ENCODE measurements at places on chromosomes 1 and 21.
A peak's percentile ranks its signal among the peaks of the same experiment; 100 is the strongest.

DNA sequence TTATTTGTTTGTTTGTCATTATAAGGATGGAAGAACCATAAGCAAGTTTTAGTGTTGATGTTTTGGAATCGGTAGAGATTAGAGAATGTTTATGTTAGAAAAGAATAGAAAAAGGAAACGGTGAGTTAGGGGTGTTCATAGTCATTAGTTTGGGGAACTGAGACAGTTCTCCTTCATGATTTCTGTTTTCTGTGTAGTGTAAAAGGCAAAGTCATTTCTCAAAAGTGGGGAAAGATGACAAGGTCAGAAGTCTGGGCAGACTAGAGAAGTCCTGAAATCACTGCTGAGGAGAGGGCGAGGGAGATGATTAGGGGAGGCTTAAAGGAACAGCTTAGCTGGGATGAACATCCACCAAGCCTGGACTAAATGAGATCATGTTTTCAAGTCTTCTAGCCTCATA is 498.9 kb downstream of the TTLL7 start:
- no peak for DNase-seq

- peak; percentile 83 for DNase-seq
Measured at GRCh38 chr1:2233997-2234761, 6.1 kb downstream of the SKI start.

- DNase-seq, result peak; percentile 36
Measured at GRCh38 chr1:78491451-78492071, 787 bp downstream of the PTGFR start.

- no peak for DNase-seq
Measured at GRCh38 chr1:18407166-18408045, 73.3 kb upstream of the KLHDC7A start.

- no peak for DNase-seq
Measured at GRCh38 chr21:44897326-44898010, 23.2 kb downstream of the ITGB2 start.

DNA sequence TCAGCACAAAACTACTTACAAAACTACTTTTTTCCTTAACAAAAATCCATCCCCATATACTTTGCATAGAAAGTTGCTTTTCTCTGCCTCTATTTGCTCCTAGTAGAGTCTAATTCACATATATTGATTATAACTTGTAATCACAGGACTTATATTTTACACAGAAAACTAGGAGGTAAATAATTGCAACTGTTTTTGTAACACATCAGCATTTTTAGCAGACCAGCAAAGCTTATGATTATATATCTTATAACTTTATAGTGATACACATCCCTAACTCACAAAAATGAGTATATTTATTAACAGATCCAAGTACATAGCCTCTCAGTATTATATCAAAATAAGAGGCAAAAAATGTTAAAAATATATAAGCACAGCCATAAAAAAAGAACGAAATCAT is 17.3 kb upstream of the SLC35A3 start:
- DNase-seq, result no peak

- peak; percentile 28 for DNase-seq
Measured at GRCh38 chr1:180505732-180506335, 3.5 kb upstream of the ACBD6 start.

- peak; percentile 83 for DNase-seq
Measured at GRCh38 chr1:226061841-226062557, 517 bp upstream of the H3-3A start.

DNA sequence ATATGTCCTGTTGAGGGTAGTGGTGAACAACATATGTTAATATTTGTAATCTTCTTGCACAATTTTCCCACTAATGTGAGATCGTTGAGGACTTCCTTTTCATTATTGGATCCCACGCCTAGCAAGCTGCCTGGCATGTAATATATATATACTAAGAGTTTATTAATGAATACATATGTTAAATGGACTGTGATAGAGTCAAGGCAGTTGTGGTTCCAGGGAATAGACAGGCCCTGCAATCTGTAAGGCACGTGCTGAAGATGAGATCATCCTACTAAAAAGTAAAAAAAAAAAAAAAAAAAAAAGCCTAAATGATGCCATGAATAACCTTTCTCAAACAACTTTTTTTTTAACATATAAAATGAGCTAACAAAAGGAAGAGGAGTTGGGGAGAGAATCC is 28.9 kb downstream of the PLPPR5 start:
- DNase-seq, result no peak

DNA sequence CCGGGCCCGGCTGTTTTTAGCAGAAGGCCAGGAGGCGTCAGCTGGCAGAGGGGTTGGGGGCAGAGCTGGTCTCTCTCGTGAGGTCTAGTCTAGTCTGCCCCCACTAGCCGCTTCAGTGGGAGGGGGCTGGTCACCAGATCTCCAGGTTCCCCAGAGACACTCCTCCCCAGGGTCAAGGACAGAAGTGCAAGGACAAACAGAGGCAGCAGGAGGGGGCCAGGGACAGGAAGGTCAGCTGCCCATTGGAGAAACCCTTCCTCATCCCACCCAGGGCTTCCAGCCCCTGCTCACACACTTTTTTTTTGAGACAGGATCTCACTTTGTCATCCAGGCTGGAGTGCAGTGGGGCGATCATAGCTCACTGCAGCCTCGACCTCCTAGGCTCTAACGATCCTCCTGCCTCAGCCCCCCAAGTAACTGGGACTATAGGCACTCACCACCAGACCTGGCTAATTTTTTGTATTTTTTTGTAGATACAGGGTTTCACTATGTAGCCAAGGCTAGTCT is 10.0 kb downstream of the FAM229A start:
- DNase-seq, result no peak

DNA sequence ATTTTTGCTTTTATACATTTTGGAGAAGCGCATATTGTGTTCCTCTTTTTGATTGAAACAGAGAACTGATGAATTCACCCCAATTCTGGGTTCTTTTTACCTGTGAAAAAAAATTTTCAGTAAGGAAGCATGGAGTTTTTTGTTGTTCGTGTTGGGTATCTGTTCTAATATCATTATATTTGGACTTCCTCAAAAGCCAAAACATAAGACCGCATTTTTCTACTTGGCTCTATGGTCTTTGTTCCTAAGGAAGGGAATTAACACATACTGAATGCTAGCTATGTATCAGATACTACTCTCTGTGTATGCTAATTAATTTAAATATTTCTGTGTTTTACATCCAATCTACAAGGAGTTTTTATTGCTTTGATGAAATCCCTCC is 12.9 kb downstream of the EPB41 start:
- DNase-seq, result no peak

- no peak for DNase-seq
Measured at GRCh38 chr1:56416495-56416894, 162.9 kb downstream of the PLPP3 start.

- no peak for DNase-seq
Measured at GRCh38 chr1:204697893-204698292, 12.4 kb upstream of the LRRN2 start.

GRCh38 chr1:54497338-54497737 is 50.7 kb upstream of the ACOT11 start:
- no peak for DNase-seq

- DNase-seq, result no peak
Measured at GRCh38 chr1:119040906-119041305, 52.8 kb upstream of the TBX15 start.

- no peak for DNase-seq
Measured at GRCh38 chr21:28227881-28228635, 764.6 kb downstream of the LTN1 start.

DNA sequence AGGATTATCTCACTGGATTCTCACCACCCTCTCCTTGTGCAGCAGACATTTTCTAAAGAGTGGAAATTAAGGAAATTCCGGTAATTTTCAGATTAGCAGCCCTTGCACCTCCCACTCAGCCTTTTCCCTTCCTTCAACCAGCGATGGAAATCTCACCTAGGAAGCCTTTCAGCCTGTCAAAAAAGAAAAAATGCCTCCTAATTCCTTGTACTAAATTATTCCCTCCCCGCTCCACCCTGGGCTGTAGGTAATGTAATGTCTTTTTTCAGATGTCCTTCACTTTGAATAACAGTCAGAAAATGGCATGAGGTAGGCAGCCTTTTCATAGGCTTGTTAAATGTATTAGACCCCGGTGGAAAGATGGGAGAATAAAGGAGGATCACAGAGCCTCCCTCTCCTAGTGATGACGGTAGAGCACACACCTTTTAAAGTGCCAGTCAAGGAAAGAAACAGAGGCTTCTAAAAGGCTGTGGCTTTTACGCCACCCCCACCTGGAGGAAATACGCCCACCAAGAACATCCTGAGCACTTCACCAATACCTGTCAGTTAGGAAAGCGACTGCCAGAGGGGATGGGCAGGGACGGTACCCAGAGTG is 62.8 kb upstream of the NEK2 start:
- DNase-seq, result no peak

- DNase-seq, result peak; percentile 43
Measured at GRCh38 chr1:35851132-35851869, 31.7 kb upstream of the AGO1 start.

- no peak for DNase-seq
Measured at GRCh38 chr1:53324728-53325297, 3.1 kb downstream of the LRP8 start.

GRCh38 chr1:167262836-167263235 is 42.1 kb downstream of the POU2F1 start:
- no peak for DNase-seq

DNA sequence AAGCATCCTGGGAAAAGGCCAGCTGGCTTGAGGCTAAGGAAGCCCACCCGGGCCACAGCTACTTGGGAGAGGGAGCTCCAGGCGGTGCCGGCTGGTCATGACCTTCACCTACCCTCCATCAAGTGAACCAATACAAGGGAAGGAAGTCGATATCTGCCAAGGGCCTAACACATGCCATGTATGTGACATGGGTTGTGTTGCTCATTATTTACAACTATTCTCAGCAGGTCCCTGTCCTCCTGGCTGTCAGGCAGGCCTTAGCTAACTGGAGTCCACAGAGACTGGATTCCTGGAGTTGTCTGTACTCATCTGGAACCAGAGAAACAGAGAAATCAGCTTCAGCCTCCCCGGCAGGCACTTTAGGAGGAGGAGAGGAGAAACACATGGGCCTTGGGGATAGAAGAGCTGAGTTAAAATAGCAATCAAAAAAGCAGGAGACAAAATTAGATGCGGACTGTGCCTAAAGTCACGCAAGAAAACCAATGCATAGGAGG is 15.7 kb downstream of the TCEA3 start:
- no peak for DNase-seq

DNA sequence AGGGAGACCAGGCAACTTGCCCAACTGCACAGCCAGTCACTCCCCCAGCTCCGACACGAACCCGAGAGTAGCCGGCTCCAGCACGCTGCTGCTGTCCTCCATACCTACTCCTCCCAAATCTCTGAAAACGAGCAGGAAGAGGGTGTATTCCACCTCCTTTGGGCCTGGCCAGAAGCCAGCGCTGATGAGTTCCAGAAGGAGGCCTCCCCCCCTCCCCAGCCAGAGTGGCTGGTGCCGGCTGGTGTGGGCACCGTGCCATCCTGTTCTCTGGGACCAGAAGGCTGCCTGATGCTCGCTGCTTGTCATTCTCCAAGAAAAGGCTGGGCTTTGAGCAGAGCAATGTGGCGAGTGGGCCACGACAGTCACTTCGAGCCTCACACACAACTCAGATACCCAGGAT is 22.2 kb downstream of the KCNN3 start:
- DNase-seq, result peak; percentile 87

- DNase-seq, result no peak
Measured at GRCh38 chr21:15285556-15285955, 220.8 kb upstream of the NRIP1 start.

DNA sequence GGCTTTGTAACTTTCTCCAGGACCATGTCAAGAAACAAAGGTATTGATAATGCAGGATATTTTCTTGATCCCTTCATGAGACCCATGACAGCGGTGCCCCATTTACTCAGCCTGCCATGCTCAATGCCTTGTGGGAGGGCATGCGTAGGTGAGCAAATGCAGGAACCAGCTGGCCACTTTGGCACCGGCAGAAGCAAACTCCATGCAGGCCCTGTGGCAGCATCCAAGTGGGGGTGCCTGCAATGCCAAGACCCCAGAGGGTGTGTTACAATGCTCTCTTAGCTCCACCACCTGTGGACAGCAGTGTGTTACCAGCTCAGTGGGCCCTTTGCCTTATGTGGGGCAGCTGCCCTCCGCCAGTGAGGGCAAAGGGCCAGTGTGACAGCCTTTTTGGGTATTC is 108.1 kb downstream of the ATP1B1 start:
- DNase-seq, result peak; percentile 31

DNA sequence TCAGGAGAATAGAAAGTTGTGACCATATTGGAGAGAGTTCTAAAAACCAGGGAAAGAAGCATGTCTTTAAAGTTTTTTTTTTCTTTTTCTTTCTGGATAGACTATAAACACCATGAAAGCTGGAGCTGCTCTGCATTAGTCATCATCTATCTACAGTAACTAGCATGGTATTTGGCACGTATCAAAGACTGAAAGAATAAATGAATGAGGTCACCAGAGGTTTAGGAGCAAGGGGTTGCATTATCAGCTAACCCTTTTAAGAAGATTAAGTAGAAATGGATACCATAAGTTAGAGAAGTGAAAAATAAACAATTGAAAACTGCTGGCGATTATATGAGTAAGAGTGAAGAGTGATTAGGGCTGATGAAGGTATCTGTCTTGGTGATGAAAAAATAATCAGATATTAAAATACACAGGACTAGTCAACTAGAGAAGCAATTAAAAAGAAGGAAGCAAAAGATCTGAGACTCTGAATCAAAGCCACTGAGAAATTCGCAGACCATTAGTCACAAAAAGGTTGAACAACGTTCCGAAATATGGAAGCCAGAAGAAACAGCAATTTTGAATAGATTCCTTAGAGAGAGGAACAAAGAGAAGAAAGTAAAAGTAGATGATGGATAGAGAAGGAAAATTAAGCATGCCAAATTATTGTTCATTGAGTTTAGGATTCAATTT is 536.4 kb downstream of the DPYD start:
- DNase-seq, result no peak

GRCh38 chr1:12001996-12002493 is 17.3 kb upstream of the MIIP start:
- DNase-seq, result no peak

DNA sequence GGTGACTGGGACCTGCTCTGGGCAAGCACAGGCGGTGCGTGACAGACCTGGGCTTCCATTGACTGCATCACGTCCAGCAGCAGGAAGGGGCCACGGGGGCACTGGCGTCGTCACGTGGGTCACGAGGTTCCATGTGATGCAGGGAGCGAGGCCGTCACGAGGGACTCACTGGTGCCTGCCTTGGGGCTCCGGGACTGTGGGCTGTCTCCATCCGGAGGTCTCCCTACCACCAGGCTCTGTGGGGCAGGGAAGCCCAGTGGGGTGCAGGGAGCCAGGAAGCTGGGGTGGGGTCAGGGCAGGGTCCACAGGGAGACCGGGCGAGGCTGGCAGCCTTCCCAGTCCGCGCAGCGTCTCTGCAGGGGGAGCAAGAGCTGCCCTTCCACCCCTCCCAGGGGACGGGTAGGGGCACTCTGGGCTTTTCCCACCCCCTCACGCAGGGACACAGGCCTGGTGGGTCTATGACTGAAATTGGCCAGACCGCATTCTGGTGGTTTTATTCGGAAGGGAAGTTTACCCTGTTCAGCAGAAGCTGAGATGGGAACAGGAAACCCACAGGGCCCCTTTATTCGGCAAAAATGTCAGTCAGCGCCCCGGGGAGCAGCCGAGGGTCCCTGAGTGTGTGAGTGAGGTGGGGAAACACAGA is 416 bp upstream of the TNFRSF14 start:
- peak; percentile 67 for DNase-seq

GRCh38 chr1:27554759-27555699 is 48.9 kb downstream of the AHDC1 start:
- no peak for DNase-seq

Measured in Ammon's horn (tissue), 1 donor.